Effector memory CD4-positive, alpha-beta T cell (primary cell): ENCODE measurements at places on chromosomes 11 and 22.

GRCh38 chr11:79312617-79313529, 128.0 kb downstream of the TENM4 start:
- DNase-seq: no peak

GRCh38 chr11:64924910-64925284, 408 bp downstream of the PPP2R5B start:
- DNase-seq: no peak

- DNase-seq: no peak
Measured at GRCh38 chr11:62152245-62153086, 28.7 kb downstream of the INCENP start.

DNA sequence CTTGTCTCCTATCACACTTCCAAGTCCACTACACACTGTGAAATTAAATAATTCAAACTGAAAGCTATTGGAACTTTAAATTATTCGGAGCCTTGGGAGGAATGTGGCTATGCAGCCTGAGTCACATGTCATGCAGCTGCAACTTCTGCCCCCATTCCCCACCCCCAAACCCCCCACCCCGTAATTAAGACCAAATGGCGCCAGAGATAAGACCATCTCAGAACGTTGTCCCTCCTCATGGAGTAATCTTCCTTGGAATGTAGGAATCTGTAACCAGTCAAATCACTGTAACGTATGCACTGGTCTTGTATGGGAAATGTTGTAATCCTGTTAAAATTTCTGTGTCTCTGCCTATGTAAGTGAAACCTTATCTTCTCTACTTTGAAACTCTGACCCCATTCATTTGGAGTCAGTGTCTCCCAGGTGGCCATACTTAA, 37.0 kb downstream of the GAB2 start:
- no peak for DNase-seq

DNA sequence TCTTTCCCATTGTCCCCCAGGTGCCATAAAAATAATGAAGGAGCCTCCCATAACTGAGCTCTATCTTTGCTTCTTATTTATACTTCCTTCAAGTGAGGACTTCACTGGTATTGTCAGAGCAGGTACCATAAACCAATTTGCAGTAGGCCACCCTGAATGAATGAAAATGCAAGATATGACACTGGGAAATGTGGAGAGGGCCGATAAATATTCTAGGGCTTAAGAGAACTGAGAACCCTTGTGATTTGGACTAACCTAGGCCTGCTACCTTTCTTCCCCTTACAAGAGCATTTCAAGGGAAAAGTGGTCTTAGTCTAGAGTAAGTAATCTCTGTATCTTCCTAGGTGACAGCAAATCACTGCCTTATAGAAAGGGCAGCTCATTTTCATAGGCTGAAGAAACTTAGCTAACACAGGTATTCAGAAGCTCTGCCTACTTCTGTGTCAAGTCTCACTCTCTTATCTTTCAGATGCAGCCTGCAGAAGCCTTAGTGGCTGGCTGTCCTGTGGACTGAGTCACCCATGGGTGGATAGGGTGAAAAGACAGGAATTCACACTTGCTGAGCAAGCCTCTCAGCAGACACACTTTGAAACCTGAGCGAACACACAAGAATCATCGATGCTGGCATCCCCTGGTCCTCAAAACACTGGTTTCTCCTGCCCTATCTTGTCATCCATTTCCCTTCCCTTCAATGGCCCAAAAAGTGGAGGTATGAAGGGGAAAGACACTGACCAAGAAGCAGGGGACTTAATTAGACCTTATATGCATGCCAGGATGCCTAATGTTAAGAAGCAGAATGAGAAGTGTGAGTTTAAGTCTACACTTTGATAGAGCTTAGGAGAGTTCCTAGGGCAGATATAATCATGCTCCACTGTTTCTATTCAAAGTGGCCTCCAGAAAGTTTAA, 15.2 kb downstream of the NRIP3 start:
- no peak for DNase-seq

DNA sequence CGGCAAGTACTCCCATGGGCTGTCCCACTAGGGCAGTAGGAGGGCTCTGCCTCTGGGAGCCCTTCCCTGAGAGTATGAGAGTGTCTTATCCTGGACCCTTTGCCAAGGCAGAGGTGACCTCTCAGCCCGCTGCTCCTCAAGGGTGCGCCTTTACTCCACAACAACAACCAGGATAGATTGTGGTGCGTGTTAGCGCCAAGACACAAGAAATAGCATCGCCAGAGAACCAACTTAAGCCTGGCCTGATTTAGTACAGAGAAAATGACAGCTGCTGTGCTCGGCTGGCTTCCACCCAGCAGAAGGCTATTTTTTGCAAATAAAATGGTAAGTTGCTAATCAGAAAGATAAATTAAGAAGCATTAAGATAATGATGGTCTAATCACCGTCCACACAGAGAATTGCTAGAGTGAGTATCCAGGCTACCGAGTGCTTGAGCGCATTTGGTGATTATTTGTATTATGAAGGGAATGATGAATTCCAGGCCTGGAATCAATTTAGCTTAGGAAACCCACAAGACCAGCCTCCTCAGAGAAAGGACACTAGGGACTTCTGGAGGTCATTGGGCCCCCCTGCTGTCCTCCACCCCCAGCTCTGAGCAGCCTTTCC, 119.8 kb downstream of the PKNOX2 start:
- no peak for DNase-seq

- no peak for DNase-seq
Measured at GRCh38 chr11:18046116-18046777, at the start of gene TPH1. TPH1 (minus strand) TSS chr11:18046269; CDS start chr11:18040762, 5,507 bp downstream.

- DNase-seq: no peak
Measured at GRCh38 chr11:62579252-62579651, 5.6 kb upstream of the EEF1G start.

- no peak for DNase-seq
Measured at GRCh38 chr22:42939941-42940653, 74.9 kb downstream of the PACSIN2 start.

DNA sequence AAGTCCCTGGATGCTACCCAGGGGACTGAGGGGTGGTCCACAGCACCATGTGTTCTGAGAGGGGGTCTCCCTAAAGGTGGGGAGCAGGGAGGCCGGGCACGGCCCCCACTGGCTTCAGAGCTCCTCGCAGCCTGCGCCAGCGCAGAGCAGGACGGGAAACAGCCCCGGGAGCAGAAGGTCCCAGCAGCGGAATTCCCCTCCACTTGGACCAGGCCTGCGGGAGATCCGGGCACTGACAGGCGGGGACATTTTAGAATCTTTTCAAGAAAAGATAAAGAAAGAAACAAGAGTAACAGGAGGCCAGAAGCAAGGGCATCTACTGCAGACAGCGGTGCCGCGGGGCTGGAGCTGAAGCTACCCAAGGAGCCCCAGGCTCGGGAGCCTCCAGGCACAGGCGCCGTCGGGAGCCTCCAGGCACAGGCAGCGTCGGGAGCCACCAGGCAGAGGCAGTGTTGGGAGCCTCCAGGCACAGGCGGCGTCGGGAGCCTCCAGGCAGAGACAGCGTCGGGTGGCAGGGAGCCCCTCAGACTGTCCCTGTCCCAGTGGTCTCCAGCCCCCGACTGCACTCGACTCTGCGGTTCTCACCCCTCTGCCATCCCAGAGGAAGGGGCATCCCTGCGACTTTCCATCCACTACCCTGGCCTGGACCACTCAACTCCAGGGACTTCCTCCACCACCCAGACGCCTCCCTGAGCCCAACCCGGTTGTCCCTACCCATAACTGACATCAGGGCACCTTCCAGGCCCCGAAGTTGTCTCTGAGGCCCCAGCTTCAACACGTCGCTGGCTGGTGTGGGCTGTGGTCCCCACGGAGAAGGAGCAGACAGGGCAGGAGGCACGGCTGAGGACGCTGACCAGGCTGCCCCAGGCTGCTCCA, 211.1 kb downstream of the BRD1 start:
- DNase-seq: no peak

GRCh38 chr11:75834728-75835127, 19.7 kb downstream of the UVRAG start:
- DNase-seq: no peak

DNA sequence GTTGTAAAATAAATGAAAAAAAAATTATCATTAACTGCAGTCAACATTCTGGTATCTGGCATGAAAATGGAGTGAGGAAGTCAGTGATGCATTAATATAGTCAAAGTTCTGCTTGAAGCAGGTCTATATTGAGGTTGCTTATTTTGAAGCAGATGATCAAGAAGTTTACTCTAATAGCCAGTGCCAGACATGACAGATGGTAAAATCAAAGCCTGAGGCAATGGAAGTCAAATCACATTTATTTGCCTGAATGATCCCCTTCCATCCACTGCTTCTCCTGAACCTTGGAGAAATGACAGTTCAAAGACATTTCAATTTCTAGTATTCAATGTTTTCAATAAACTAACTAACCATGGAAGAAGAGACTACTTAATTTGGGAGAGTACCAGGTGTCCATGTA, 430.0 kb downstream of the FAM181B start:
- no peak for DNase-seq

- DNase-seq: no peak
Measured at GRCh38 chr22:30615543-30615954, 8.6 kb downstream of the TCN2 start.

DNA sequence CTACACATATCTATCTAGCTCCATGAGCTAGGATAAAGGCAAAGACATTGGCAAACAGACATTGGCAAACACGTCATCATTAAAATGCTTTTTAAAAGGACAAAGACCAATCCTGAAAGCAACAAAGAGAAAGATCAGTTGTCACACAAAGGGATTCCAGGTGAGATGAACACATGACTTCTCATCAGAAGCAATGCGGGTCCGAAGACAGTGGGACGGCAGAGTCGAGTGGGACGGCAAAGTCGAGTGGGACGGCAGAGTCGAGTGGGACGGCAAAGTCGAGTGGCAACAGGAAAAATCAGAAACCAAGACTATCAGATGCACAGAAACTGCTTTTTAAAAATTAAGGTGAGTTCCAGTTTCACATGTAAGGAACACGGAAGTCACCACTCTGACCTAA, 609.5 kb downstream of the BRD1 start:
- no peak for DNase-seq

GRCh38 chr22:32676191-32676590, 125.3 kb upstream of the TIMP3 start:
- DNase-seq: no peak

GRCh38 chr11:119144825-119145486, 3.9 kb upstream of the ABCG4 start:
- DNase-seq: no peak

DNA sequence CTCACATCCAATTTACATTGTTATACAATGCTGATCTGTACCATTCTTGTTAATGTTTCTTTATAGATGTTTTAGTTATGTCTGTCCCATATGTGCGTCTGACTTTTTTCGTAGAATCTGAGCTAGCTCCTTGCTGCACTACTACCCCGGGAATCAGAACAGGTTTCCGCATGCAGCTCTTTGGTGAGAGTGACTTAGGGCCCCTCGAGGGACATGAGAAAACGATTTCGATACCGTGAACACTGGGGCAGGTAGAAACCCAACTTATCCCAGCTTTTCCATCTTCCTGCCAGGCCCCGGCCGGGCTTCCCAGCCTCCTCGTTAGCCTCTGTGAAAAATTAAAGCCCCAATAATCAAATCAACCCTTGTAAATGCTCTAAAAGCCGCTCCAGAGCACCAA, 23.4 kb upstream of the PKNOX2 start:
- no peak for DNase-seq

DNA sequence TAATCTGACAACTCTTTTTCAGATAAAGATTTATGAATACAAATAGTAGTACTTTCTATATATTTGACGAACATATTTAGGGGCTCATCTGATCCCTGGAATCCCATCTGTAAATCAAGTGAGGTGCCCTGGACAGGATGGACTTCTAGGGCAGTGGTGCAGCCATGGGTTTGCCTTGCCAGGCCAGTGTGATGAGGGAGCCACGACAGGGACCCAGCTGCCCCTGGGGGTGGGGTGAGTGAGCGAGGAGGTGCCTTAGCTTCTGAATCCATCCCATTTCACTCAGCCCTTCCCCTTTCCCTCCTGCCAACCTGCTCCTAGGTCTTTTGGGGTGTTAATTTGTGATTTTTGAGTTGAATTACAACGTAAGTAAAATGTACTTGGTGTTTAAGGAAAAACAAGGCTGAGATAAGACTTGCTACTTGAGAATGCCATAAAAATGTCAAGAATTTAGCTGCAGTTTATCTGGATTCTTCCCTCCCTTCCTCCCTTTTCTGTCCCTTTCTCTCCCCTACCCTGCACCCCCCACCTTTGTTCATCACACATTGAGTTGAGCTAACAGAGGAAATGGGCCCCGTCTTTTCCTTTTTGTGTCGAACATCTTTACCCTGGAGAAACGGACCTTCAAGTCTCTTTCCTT, 60.8 kb downstream of the PPFIBP2 start:
- no peak for DNase-seq

- DNase-seq: no peak
Measured at GRCh38 chr11:95289378-95290101, 58.5 kb upstream of the SESN3 start.

- no peak for DNase-seq
Measured at GRCh38 chr11:34208266-34209135, 103.1 kb downstream of the NAT10 start.

GRCh38 chr11:105588001-105588400, 21.9 kb upstream of the GRIA4 start:
- no peak for DNase-seq

DNA sequence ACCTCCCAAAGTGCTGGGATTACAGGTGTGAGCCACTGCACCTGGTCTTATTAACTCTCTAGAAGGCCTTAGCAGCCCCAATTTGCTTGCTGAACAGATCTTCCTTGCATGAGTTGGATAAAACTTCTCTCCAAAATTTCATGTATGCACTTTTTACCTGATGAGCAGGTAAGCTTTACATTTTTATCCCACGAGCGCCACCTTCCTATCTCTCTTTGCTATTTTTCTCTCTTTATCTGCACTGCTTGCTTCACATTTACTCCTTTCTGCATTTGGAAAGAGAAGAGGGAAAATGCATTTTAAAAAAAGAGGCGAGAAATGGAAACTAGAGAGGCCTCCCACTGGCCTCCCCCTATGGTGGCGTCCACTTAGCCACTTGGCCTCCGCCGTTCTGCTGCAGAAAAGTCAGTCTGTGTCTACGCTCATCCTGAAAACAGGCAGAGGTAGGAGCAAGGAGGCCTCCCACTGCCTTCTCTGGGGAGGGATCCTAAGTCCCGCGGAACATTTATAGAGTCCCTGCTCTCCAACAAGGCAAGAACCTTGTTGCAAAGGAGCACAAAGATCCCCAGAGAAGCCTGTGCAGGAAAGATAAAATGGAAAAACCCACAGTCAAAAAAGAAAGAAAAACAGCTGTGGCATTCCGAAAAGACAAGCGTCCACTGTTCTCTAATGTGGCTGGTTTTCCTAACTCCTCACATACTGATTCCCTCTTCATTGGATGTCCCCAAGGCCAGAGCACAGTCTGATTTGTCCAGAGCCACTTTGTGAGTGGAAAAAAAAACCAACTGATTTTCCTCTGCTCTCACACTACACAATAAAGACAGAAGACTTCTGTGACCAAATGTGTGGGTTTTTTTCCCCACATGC, 62.2 kb upstream of the INCENP start:
- DNase-seq: no peak
